Brain (organoid and tissue), 16 donors: ENCODE measurements at places on chromosomes 2 and 18.
A peak's percentile ranks its signal among the peaks of the same experiment; 100 is the strongest.

DNA sequence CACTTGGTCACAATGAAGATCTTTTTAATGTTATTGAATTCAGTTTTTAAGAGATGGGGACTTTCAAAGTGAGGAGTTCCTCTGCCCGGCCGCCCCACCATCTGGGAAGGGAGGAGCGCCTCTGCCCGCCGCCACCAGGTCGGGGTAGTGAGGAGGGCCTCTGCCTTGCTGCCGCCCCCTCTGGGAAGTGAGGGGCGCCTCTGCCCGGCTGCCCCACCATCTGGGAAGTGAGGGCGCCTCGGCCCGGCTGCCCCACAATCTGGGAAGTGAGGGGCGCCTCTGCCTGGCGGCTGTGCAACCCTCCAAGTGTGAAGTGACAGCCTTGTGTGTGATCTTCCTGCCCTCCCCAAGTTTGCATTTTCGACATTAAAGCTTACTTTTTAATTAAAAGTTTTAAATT is 899.3 kb downstream of the TRIB2 start:
- DNase-seq = no peak

GRCh38 chr2:236658974-236659757 is 89.5 kb downstream of the ACKR3 start:
- DNase-seq = no peak

DNA sequence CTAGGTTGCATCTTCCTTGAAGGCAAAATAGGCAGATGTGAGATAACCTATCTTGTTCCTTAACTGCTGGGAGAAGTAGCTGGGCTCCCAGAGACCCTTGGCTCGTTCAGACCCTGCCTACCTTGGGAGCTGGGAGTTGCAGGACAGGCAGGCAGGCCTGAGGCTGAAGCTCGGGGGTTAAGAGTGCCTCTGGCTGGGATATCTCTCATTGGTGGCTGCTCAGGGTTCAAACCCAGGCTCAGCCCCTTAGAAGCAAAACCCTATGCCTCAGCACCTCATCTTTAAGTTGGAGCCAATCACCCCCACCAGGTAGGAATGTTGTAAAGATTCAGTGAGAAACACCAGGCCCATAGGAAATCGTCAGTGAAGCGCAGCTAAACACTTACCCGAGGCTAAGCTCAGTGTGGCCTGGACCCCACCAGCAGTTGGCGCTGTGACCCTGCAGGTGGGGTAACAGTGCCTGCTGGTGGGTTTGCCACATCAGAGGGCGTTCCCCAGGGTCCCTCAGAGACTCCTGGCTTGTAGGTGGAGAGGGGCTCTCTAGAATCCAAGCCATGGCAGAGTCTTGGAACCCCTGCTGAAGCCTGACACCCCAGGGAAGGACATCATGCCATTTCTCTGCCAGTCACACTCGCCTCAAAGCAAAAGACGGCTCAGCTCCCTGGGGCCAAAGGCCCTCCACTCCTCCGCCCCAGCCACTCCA is 54.6 kb upstream of the GPR17 start:
- DNase-seq = peak; percentile 51

DNA sequence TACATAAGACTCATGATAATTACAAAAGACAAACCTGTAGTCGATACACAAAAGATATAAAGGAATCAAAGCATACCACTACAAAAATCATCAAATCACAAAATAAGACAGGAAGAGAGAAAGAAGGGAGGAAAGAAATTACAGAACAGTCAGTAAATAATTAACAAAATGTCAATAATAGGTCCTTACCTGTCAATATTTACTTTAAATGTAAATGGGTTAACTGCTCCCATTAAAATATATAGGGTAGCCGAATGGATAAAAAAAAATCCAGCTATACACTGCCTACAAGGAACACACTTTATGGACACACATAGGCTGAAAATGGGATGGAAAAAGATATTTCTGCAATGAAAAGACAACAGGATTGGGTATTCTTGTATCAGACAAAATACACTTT is 163.7 kb downstream of the PIEZO2 start:
- DNase-seq = no peak

GRCh38 chr2:234814374-234814773 is 137.4 kb upstream of the SH3BP4 start:
- no peak for DNase-seq

GRCh38 chr2:31239593-31240177 is 5.7 kb downstream of the EHD3 start:
- no peak for DNase-seq

DNA sequence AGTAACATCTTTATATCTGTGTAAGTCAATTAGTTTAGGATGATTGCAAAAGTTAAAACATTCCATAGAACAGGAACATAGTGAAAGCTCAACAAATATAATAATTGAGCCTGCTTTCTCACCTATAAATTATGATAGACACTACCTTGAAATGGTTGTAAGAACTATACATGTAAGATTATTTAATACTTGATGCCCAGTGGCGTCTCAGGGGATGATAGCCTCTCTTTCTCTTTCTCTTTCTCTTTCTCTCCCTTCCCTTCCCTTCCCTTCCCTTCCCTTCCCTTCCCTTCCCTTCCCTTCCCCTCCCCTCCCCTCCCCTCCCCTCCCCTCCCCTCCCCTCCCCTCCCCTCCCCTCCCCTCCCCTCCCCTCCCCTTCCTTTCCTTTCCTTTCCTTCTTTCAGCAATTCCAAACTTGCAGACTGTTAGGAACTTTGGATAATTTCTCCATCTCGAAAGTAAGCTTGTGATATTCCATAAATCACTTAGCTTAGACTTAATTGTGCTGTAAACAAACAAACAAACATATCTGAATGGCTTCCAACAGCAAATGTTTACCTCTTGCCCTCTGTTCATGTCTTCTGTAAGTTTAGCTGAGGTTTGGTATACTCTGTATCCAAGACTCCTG is 1102.7 kb downstream of the TSN start:
- DNase-seq = no peak

DNA sequence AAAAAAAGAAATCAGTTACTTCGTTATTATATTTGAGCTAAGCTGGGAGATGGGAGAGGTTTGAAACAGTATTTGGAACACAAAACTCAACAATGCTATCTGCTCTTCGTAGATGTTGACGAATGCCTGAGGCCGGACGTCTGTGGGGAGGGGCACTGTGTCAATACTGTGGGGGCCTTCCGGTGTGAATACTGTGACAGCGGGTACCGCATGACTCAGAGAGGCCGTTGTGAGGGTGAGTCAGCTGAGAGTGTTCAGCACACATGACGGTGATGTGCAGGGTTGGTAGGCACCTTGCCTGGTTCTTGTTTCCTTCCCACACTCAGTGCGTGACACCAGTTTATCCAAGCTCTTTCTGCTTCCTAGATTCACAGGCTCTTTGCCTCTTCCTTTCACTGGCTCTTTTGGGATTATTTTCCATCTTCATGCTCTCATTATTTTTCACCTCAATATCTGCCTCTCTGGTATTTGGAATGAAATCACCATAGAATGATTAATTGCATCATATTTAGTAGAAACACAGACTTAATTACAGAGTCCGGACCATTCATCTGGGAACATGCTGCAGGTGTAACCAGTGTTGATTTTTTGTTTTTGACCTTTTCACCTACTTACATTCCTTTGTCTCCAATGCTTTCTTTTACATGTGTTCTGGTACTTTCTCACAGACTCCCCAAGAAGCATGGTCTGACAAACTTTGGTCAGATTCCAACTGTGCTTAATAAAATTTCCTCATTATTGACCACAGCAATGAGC is 200.6 kb upstream of the RASGRP3 start:
- DNase-seq = no peak

DNA sequence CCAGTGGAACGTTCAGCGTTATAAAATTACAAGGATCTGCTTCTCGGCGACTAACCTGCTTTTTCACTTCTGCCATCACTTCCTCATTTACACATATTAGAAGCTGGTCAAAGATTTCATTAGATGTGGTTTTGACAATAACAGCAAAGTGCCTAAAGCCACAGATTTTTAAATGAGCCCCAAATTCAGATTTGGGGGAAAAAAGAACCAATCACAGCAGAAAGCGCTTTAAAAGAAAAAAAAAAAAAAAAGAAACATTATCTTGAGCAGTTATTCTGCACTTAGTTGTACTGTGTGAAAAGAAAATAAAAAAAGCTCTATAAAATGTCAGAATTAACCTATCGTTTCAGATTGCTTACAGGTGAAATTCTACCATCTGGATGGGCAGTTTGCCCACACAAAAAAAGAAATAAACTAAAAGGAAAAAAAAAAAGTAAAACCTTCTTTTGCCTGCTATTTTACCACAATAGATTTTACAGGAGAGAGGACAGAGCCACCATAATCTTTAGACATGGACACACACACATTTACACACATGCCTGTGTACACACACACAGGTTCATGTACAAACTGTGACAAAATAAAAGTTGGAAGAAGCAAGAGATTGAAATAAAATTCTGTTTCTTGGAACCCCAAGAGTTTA is 167.2 kb downstream of the TCF4 start:
- no peak for DNase-seq

GRCh38 chr18:2758309-2758708 is 88.5 kb upstream of the EMILIN2 start:
- DNase-seq = no peak

GRCh38 chr18:7617738-7618422 is 50.8 kb downstream of the PTPRM start:
- peak; percentile 61 for DNase-seq

GRCh38 chr2:105917688-105918087 is 173.0 kb downstream of the NCK2 start:
- no peak for DNase-seq

DNA sequence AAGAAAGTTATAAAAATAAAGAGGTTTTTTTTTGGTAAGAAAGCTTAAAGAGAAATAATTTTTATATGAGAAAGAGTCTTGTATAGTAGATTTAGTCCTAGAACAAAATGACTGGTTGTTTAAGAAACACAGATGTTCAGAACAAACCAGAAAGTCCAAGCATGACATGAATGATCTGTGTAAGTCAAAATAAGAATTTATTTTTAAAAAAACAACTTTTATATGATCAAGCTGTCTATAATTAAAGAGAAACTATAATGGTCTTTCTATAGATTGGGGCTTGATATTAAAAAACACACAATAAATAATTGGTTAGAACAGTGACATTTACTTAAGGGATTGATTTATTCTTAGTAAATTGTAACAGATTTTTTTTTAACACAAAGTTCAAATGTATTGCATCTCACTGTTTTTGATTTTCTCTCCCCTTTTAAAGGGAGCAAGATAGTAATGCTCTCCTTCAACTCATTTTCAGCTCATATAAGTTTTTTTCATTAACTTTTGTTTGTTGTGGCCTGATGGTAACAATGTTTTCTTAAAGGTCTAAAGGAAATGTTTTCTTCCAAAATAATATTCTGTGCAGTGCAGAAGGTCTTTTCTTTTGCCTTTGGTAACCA is 1256.8 kb downstream of the LRP1B start:
- DNase-seq = no peak

- DNase-seq = no peak
These were observed 2.3 kb upstream of the MAL start for GRCh38 chr2:95023222-95023597.

- DNase-seq = peak; percentile 21
These were observed 117.2 kb upstream of the HS6ST1 start for GRCh38 chr2:128435576-128436478.

GRCh38 chr2:113842919-113843736 is 46.8 kb upstream of the ACTR3 start:
- peak; percentile 88 for DNase-seq

DNA sequence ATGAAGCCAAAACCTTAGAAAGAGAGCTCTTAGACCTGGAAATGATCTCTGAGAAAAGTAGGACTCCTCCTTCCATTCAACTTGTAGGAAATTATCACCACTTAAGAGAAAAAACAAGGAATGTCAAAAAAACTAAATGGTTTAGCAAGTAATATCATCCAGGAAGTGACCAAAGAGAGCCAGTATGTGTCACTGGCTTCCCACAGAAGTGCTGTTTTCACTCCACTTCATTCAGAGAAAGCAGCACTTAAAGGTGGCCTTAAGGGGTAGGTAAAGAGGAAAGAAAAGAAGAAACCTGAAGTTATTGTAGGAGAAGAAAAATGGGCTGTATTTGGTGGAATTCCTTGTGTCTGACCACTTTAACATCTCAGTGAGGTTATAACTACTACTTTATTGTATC is 414.4 kb upstream of the ETAA1 start:
- no peak for DNase-seq

GRCh38 chr18:48771641-48772375 is 179.0 kb downstream of the SMAD7 start:
- DNase-seq = no peak

DNA sequence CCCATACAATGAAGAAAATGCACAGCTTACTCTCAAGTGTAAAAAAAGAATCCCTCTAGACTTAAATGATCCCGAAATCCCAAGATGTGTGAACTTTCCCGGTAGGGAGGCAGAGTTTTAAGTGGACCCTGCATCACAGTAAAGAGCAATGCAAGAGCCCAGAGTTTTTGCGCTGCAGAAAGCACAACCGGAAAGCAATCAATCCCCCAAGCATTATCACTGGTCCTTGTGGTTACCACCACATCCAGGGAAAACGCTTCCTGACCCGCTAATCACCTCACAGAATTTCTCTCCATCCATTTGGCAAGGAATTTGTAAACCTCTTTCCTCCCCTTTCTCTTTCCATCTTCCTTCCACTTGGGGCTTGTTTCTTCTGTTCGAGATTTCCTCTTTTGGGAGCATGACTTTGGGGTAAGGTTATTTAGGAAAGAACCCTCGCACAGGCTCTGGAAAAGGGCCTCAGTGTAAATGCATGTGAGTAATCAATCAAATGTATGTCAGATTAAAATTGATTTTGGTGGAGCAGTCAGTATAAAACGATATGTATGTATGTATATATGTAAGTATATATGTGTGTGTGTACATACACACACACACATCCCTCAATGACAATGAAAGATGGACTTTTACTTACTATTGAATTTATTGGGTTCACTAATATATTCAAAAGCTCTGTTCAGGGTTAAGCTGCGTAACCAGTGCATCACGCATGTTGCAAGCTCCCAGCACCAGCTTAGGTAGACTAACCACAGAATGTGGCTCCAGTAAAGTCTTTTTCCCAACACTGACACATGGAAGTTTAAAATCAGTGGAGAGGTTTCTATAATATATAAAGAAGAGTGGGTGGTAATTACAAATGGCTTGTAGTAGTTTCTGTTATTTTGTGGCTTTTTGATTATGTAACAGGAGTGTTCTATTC is 1.6 kb downstream of the PLCL1 start:
- DNase-seq = no peak

DNA sequence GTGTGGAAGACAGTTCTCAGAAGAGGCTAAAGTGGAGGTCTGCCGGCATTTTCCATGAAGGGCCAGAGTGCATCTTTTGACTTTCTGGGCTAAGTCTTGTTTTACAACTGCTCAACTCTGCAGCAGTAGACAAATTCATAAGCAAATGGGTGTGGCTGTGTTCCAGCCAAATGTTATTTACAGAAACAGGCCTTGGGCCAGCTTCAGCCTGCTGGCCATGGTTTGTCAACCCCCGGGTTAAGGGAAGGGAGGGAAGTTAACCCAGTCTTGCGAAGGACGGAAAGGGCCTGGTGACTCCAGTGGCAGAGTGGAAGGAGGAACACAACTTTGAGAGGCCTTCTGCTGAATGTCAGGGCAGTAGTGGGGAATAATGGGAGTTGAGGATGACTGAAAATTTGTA is 34.3 kb upstream of the NCKAP5 start:
- no peak for DNase-seq

GRCh38 chr2:65974067-65974723 is 460.7 kb upstream of the MEIS1 start:
- no peak for DNase-seq

- DNase-seq = no peak
These were observed 33.2 kb downstream of the MYO5B start for GRCh38 chr18:50161597-50162205.
